ENCODE measurements at places on chromosomes 4 and X.
A peak's percentile ranks its signal among the peaks of the same experiment; 100 is the strongest.

- peak; percentile 71 for DNase-seq
Observed at GRCh38 chrX:38805432-38806389, 4.5 kb downstream of the MID1IP1 start.

DNA sequence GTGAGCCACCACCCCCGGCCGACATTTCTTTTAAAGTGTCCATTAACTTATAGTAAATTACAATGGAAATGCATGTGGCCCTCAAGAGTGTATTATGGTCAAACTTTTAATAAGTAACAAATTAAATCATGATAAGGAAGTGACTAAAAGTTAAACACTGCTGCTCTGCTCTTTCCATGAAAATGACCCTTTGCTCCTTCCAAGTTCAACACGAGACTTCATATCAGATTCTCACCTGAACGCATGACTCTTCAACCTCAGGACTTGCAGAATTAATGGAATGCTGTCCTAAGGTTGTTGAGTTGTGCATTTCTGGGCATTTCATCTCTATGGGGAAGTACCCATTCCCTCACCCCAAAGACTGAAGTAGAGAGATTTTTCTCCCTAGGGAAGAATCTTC, 27.1 kb downstream of the AWAT2 start:
- DNase-seq = no peak

DNA sequence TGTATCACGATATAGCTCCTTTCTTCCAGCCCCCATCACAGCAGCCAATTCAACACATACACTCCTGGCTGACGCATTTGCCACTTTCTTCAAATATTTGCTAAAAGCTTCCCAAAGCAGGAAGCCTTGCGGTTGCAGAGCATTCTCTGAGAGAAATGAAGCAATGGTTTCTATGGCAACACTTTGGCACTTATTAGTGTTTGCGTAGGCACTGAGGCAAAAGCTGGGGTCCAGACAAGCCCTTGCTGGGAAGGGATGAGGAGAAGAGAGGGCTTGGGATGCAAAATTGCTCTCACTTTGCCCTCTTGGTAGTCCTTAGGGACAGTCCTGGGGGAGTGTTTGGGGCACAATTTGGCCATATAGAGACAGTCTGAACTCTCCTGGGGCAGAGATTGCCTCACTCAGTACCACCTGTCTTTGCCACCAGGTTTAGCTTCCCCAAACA, 55.0 kb upstream of the PAK3 start:
- peak; percentile 4 for DNase-seq

GRCh38 chr4:155040031-155040430, 168.4 kb upstream of the NPY2R start:
- no peak for DNase-seq

DNA sequence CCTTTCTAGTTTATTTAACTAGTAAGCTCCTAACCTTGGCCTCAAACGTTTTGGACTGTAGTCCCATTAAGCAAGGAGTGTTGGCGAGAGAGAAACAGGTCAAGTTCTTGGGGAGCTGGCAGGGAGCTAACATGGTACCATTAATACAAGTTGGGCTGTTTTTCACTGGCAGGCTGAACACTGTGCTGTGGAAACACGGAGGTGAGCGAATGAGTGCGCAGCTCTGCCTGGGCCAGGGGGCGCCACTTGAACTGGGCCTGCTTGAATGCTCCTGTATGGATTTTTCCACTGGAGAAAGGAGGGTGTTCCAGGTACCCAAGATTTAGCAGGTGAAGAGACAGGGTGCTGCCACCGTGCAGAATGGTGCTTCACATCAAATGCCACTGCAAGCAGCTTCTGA, 7.4 kb upstream of the SMS start:
- peak; percentile 54 for DNase-seq

DNA sequence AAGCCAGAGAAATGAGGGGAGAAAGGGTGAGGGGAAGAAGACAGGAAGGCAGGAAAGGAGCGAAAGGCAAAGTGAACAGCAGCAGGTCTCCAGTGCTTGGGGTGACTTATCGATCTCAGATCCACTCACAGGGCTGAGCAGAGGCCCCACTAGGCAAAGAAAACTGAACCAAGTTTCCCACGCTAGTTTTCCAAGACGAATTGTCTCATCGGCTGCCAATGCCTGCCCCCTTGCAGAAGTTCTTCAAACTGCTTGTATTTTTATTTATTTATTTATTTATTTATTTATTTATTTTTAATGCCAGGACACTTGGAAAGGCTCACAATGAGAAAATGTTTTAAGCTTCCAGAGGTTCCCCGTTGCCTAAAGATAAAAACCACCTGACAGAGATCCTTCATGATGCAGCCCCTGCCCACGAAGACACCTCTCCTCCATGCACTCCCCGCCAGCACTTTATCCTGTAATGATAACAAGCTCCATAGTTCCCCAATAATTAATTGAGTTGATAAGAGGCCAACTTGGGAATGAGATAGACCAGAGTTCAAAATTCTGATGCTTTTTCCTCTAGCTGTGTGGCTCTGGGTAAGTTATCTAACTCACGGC, 43.2 kb downstream of the QDPR start:
- peak; percentile 54 for DNase-seq

- DNase-seq = no peak
Observed at GRCh38 chrX:21843179-21843578, 3.8 kb downstream of the MBTPS2 start.

GRCh38 chrX:97119474-97120109, 235.9 kb downstream of the RPA4 start:
- peak; percentile 3 for DNase-seq

Data from SK-MEL-5 (cell line).